ENCODE measurements at places on chromosomes 13 and 19.

- no peak for DNase-seq
Measured at GRCh38 chr13:61146571-61146970, 269.1 kb downstream of the PCDH20 start.

- DNase-seq = no peak
Measured at GRCh38 chr19:18468517-18468916, 30.6 kb upstream of the ISYNA1 start.

- DNase-seq = no peak
Measured at GRCh38 chr13:63209330-63210017, 1793.8 kb upstream of the PCDH20 start.

GRCh38 chr13:32016631-32017030, 14.9 kb upstream of the FRY start:
- DNase-seq = no peak

DNA sequence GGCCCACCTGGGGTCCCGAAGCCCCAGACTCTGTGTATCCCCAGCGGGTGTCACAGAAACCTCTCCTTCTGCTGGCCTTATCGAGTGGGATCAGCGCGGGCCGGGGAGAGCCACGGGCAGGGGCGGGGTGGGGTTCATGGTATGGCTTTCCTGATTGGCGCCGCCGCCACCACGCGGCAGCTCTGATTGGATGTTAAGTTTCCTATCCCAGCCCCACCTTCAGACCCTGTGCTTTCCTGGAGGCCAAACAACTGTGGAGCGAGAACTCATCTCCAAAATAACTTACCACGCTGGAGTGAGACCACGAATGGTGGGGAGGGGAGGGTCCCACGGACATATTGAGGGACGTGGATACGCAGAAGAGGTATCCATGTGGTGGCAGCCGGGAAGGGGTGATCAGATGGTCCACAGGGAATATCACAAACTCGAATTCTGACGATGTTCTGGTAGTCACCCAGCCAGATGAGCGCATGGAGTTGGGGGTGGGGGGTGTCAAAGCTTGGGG, 1.0 kb upstream of the ICAM5 start:
- no peak for DNase-seq

DNA sequence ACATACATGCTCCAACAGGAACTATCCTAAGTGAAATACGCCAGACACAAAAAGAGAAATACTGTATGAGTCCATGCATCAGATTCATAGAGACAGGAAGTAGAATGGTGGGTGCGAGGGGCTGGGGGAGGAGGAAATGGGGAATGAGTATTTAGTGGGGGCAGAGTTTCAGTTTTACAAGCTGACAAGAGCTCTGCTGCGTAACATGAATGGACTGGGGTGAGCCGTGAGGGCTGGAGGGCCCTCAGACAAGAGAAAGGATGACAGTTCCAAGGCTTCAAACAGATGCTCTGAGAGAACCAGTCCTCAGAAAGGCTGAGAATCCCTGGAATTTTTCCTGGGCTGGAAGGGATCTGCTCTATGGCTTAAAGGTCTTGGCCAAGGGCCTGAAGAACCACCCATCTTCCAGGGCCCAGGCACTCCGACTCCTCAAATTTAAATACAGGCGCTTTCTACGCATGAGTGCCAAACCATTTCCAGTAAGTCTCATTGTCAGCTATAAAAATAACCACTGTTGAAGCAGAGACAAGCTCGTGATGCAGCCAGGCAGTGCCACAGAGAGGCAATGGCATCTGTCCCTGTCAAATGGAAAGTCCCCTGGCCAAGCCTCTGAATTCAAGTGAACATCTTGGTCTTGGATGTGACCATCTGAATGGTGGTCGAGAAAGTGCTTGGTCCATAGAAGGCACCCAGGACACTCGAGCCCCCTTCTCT, 17.5 kb downstream of the KLF2 start:
- no peak for DNase-seq

DNA sequence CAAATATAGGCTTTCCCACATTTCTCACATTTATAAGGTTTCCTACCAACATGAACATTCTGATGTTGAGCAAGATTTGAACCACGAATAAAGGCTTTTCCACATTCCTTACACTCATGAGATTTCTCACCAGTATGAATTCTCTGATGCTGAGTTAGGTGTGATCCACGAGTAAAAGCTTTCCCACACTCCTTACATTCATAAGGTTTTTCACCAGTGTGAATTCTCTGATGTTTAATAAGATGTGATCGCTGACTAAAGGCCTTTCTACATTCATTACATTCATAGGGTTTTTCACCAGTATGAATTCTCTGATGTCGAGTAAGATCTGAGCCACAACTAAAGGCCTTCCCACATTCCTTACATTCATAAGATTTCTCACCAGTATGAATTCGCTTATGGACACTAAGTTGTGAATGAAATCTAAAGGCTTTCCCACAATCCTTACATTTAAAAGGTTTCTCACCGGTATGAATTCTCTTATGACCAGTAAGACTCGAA, 19.0 kb downstream of the ZNF790 start:
- DNase-seq = no peak

GRCh38 chr19:1327125-1327524, 41.5 kb downstream of the EFNA2 start:
- no peak for DNase-seq

DNA sequence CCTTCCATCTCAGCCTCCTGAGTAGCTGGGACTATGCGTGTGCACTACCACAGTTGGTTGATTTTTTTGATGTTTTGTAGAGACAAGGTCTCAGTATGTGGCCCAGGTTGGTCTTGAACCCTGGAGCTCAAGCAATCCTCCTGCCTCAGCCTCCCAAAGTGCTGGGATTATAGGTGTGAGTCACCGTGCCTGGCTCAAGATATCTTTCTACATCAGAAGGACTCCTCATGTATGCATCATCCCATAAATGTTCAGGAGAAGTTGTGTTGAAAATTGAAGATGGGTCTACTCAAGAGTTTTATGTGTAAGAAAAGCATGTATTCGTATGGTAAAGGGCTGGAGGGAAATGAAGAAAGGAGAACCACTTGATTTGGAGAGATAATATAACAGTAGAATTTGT, 71.8 kb upstream of the STK24 start:
- DNase-seq = no peak

DNA sequence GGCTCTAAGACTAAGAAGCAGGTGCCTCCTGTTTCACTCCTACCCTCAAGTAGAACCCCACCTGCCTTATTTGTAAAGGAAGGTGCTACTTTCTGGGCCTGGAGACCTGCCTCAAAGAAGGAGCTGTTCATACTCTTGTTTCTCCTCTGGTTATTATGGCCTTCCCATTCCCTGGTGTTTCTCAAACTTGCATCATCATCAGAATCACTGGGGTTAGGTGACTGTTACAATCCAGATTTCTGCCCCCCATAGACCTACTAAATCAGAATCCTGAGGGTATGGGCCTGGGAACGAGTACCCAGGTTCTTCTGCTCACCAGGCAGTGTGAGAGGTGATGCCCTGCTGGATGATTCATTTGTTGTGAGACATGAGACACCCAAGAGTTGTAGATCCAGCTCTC, 18.4 kb downstream of the SAMD4B start:
- DNase-seq = no peak

DNA sequence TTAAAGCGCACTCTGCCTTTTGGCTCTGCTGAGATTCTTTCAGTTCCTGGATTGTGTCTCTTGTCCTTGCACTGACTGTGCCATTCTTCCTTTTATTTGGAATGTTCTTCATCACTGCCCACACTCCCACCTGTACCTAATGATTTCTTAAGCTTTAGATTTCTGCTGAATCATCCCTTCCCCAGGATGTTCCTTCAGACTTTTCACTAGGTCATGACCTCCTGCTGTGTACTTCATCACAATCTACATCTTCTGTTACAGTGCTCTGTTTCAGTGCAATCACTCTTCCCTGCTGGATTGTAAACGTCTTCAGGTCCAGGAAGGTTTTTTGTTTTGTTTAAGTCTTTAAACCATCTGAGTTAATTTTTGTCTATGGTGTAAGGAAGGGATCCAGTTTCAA, 281.0 kb downstream of the ATP8A2 start:
- no peak for DNase-seq

GRCh38 chr13:51043310-51043709, 67.8 kb downstream of the C13orf42 start:
- no peak for DNase-seq

DNA sequence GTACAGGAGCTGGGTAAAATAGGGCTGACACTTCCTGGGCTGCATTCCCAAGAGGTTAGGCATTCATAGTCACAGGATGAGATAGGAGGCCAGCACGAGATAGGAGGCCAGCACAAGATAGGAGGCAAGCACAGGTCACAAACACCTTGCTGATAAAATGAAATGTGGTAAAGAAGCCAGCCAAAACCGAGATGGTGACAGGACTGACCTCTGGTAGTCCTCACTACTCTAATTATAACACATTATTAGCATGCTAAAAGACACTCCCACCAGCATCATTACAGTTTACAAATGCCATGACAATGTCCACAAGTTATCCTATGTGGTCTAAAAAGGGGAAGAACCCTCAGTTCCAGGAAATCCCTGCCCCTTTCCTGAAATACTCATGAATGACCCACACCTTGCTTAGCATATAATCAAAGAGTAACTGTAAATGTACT, 20.9 kb upstream of the IGSF23 start:
- no peak for DNase-seq

DNA sequence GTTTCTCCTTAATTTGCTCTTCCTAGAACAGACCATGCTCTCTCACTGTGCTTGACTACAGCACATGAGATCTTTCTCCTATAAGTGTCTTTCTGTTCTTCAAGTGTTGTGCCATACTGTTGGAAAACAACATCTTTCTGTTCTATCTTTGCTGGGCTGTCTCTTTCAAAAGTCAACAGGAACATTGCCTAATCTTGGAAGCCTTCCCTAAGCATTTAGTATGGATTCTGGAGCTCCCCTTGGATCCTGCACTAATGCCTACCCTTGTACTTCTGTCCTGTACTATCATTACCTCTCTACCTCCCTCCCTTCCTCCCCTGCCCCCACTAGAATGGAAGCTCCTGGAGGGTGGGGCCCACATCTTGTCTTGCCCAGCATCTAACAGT, 26.8 kb downstream of the STARD13 start:
- no peak for DNase-seq

- no peak for DNase-seq
Measured at GRCh38 chr19:7471696-7472615, 16.9 kb downstream of the PEX11G start.

- DNase-seq = no peak
Measured at GRCh38 chr19:3813473-3814392, 27.6 kb upstream of the MATK start.

DNA sequence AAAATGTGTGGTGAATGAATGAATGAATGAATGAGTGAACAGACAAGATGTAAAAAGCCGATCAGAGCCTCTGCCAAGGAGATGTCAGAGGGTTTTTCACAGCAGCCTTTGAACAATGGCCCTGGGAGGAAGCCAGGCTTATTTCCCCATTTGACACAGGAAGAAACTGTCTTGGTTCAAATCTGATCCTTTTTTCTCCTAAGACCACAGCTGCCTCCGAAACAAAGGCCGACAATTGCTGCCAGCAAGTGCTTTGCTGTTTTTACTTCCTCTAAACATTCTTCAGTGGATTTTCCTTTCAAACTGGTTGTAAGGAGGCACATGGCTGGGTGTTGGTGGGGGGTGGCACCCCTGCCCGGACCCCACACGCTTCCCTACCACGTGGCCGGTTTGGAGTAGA, 44.2 kb upstream of the HOMER3 start:
- DNase-seq = no peak

DNA sequence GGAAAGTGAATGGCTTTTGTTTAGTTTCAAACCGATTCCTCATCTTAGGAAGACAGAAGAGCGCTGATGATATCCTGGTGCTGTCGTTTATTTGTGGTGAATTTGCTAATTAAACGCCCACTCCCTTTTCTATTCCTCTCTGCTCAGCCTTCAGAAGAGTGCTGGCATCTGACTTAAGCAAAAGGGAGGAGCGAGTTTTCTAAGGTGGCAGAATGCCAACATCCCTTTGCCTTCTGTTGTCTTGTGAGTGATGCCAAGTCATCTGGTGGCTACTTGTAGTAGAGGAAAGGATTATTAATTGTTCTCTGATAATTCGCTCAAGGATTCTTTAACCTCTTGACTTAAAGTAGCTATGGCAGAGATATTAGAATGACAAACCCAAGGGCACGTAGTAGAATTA, 68.1 kb downstream of the ERCC5 start:
- no peak for DNase-seq

- DNase-seq = no peak
Measured at GRCh38 chr13:78129823-78130222, 211.2 kb upstream of the EDNRB start.

DNA sequence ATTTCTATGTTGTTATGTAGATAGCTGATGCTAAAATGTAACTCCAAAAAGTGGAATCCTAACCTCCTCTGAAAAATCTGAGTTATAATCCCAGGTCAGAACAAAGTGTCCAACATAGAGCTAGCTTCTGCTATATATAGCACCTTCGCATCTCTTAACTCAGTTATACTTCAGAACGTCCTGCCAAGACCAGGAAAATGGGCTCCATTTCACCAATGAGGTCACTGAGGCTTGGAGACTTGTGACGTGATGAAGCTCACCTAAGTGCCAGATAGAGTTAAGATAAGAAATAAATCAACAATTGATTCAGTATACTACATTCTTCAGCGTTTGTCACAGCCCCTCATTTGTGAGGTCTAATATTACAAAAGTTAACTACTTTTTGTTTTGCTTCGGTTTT, 88.8 kb downstream of the KCTD12 start:
- no peak for DNase-seq

- no peak for DNase-seq
Measured at GRCh38 chr19:32909257-32909656, 39.7 kb upstream of the SLC7A9 start.

GRCh38 chr19:13012690-13013608, 17.7 kb downstream of the NFIX start:
- DNase-seq = no peak

- DNase-seq = no peak
Measured at GRCh38 chr19:49017666-49018351, 918 bp upstream of the LHB start.

DNA sequence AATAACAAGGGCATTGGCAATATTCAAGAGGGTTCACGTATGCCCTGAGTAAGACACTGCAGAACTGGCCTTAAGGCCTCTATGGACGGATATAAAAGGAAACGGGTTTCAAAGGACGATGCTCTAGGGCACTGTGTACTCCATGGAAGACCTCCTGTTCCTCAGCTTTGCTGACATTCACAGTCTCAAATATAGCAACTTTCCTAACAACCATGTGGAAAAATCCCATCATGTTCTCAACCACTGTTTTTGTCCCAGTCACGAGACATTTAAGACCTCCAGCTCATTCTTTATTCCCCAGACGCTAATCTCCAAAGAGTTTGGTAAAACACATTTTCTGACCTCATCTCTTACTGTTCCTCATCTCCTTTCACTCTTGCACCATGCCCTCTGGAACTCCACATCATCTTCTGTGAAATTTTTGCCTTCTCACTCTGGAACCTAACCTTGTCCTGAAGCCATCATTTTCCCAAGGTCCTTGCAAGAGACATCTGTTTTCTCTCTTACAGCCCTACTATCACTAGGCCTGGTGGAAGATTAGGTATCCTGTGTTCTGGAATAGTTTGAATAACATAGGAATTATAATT, 37.6 kb downstream of the SPRY2 start:
- no peak for DNase-seq

- no peak for DNase-seq
Measured at GRCh38 chr19:6113616-6114188, 3.4 kb upstream of the RFX2 start.
